Cortex of kidney (tissue), 1 donor: ENCODE measurements at places on chromosomes 3 and 15.

DNA sequence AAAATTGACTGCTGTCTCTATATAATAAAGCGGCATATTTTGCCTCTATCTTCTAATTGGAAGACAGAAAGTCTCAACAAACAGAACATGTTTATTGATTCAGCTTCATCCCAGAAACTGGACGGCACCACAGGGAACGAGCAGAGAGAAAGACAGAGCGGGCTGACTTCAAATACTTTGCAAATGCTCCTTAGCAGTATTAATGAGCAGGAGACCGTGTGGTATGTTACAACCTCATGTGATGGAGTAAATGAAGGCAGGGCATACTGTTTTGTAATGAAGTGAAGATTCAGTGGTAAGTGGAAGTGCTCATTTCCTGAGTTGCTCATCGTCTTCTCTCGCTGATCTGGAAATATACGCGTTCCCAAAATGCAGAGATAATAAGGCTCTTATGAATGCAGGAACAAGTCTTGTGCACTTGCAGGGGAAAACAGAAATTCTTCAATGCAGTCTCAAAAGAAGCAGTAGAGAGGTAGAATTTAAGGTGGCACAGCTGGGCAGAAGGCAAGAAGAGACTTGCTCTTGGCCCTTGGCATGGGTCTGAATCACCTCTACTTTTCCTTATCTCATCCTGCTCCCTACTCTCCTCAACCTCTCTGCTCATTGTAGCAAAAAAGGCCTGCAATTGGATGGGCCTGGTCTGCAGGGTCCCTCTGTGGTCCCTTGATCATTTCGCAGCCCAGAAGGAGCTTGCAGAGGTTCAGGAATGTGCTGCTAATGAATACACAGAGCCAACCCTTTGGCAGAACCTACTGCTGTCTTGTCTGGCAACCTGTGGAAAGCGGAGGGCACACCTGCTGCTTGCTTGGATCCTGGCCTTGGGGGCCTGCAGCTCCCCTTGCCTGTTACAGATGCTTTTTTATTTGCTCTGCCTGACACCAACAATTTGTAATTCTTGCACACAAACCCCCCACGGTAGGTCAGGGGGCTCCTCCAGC is 604.9 kb upstream of the CFAP20DC start:
- no peak for DNase-seq

DNA sequence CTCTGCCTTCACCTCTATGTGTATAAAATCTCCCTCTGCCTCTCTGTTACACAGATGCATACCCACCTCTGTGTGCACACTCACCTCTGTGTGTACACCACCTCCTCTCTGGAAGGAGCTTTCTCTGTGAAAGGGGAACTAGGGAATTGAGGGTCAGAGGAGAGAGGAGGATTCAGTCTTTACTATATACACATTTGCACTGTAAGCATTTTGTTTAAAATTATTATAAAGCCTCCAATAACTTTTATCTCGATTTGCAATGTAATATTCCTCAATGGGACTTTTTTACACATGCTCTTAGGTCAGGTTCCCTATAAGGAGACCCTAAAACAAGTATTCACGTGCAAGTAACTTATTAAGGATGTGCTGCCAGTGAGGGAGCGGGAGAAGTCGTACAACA is 82.5 kb downstream of the OXNAD1 start:
- no peak for DNase-seq

- no peak for DNase-seq
Observed at GRCh38 chr3:77524463-77524862, 484.6 kb downstream of the ROBO2 start.

DNA sequence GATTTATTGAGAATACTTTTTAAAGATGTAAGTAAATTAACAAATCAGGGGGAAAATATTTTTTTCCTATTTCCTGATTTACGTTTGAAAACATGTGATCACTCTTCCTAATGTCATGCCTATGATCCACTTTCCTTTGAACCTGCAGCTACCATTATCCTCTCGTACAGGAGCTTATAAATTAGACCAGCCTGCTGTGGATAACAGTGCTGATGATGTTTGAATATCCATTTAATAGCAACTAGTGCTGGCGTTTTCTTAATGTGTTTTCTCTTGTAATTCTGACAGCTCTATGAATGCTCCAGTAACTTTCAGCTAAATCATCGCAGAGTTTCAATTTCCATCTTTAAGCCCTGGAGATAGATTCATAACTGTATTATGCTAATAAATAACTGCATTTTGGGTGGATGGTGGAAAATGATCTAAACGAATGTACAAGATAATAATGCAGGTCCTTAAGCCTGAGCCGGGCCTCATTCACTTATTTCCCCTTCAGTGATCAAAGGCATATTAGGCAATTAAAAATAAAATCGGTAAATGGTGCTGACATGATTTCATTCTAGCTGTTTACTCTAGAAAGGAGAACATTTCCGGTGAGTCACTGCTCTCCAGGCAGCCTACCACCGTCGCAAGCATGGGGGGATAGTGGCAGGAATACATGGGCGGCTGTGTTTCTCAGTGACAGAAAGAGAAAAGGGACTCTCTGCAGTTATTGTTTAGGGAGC is 58.5 kb upstream of the SLC24A5 start:
- DNase-seq: no peak

GRCh38 chr3:28191363-28191762 is 50.1 kb upstream of the CMC1 start:
- no peak for DNase-seq

GRCh38 chr15:89772932-89773583 is 3.1 kb upstream of the MESP2 start:
- no peak for DNase-seq

- DNase-seq: no peak
Observed at GRCh38 chr3:18499301-18499700, 74.2 kb upstream of the SATB1 start.

- no peak for DNase-seq
Observed at GRCh38 chr3:184040010-184040409, 8.5 kb downstream of the HTR3D start.

GRCh38 chr3:148943506-148944205 is 47.7 kb upstream of the GYG1 start:
- no peak for DNase-seq

DNA sequence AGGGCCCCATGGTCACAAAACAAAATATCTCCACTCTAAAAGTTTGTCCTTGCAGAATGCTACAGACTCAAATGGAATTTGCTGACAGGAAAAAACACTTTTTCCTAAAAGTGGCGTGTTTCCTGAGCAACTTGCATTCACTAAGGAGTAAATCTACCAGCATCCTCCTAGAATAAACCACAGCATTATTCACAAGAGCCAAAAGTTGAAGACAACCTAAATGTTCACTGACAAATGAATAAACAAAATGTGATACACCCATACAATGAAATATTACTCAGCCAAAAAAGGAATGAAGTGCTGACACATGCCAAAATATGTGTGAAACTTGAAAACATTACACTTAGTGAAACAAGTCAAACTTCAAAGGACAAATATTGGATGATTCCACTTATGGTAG is 28.9 kb downstream of the ITGB5 start:
- DNase-seq: no peak

GRCh38 chr15:41506796-41507341 is 6.8 kb downstream of the LTK start:
- DNase-seq: no peak

- no peak for DNase-seq
Observed at GRCh38 chr3:43316783-43317460, 30.6 kb downstream of the SNRK start.

GRCh38 chr15:69288531-69289341 is 10.0 kb upstream of the PAQR5 start:
- DNase-seq: no peak

DNA sequence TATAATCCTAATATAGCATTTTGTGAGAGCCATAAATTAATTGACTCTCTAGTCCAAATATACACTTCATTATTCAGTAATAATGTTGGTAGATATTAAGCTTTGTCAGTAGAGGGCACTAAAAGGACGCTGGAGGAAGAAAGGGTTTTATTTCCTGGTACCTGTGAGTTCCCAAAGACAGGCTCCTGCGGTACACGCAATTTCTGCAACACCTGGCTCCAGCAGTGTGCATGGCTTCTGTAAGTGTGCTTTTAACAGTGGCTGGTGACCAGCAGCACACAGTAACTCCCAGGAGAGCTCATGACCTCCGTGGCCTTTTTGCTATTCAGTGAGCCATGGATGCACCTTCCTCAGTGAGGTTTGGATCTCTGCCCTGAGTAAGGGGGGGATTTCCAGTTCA is 338.3 kb upstream of the ZNF385D start:
- no peak for DNase-seq

- DNase-seq: no peak
Observed at GRCh38 chr15:43552986-43553385, 35.6 kb downstream of the MAP1A start.

GRCh38 chr3:29201604-29202003 is 79.3 kb upstream of the RBMS3 start:
- DNase-seq: no peak

DNA sequence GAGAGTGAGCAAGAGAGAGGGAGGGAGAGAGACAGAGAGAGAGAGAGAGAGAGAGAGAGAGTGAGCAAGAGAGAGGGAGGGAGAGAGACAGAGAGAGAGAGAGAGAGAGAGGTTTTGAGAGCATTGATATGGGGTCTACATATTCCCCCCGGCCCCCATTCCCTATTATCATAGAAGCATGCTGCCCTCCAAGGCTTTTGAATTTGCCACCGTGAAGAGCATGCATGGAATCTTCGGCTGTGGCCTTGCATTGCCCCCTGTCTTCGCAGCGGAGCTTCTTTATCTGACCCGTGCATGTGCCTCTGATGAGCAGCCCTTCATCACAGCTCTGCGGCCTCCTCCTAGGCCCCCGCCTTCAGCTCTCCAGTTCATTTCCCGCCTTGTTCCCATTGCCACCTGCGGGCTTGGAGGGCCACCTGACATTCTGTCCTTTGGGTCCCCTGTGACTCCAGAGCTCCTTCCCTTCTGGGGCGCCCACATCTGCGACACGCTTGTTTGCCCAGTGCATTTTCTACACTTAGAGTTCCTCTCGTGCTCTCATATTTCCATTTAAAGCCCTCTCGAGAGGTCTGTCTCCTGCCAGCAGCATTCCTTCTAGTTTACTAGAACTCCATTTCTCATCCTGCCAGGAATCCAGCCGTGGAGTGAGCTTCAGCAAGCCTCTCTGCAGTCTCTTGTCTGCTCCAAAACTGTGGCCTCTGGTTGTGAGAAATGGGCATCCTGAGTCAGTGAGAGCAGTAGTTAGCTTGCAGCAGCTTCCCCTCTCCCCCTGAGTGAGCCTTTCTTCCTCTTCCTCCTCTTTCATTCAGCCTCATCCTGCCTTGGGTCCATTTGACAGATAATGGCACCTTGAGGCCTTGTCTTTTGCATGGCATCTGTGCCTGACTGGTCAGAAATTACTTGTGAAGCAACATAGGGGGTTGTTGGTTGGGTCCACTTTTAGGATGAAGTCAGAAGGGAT is 25.3 kb downstream of the LPP start:
- no peak for DNase-seq

DNA sequence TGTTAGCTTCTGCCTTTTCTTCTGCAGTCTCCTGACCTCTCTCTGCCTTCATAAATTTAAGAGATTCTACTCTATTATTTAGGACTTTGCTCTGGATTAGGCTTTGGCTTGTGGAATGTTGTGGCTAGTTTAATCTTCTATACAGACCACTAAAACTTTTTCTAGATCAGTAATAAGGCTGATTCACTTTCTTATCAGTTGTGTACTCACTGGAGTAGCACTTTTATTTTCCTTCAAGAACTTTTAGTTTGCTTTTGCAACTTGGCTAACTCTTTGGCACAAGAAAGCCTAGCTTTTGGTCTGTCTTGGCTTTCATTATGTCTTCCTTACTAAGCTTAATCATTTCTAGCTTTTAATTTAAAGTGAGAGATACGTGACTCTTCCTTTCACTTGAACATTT is 265.5 kb upstream of the TBC1D5 start:
- DNase-seq: no peak

GRCh38 chr3:177041021-177041729 is 156.1 kb downstream of the TBL1XR1 start:
- no peak for DNase-seq

- no peak for DNase-seq
Observed at GRCh38 chr3:41041462-41041861, 157.8 kb upstream of the CTNNB1 start.

- DNase-seq: no peak
Observed at GRCh38 chr15:62122249-62122648, 42.8 kb downstream of the C2CD4B start.

GRCh38 chr3:37510755-37511154 is 336.4 kb upstream of the LRRFIP2 start:
- no peak for DNase-seq

DNA sequence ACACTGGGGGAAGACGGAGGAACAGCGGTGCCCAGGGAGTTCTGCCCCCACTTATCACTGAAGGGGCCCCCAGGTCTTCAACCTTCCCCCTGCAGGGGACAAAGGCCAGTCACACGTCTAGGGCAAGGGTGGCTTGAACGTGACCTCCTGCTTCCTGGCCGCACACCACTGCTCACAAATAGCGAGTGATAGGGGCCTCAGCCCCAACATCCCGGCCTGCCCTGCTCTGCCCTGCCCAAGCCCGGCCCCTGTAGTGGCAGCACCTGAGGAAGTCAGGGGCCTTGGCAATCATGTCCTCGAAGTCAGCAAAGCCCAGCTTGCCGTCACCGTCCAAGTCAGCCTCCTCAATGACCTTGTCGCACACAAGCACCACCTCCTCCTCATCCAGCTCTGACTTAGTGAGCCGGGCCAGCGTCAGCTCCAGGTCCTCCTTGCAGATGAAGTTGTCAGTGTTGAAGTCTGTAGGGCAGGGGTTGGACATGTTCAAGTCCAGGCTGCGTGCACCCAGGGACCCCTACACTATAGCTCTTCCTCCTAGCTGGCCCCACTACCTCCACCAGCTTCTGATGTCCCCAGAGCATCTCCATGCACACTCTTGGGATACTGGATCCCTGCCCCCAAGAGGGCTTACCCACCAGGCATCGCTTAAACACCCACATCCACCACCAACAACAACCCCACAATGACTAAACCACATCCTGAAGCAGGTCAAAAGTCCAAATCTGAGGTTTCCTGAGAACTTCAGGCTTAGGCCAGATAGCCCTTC is 13.3 kb downstream of the SH2D7 start:
- DNase-seq: no peak

GRCh38 chr15:96073908-96074307 is 256.6 kb upstream of the NR2F2 start:
- DNase-seq: no peak

DNA sequence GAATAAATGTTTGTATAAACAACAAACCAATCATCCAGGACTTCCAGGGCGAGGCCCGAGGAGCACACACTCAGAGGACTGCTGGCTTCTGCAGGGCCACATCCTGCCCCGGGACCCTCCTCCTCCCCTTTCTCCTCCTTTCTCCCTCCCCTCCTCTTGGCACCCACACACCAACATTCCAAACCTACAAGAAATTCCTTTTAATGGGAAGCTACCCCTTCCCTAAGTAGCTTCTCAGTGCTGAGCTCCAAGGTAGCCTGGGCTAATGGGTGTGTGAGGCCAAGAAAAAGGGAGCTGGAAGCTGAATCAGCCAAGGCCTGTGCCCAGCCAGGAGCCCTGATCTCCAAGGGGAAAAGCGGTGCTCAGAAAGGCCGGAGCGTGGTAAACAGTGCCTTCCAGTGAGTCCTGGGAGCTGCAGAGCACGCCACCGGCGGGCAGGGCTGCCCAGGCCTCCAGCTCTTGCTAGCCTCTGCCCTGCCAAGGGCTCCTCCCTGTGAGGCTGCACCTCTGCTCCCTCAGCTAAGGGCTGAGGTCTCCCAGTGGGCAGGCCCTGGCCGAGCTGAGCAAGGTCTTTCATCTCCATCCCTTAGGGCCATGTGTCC is 3.9 kb downstream of the ITIH3 start:
- DNase-seq: no peak

- DNase-seq: no peak
Observed at GRCh38 chr3:33777996-33778395, 20.4 kb upstream of the PDCD6IP start.

GRCh38 chr3:128144512-128145187 is 8.6 kb upstream of the EEFSEC start:
- no peak for DNase-seq

- DNase-seq: no peak
Observed at GRCh38 chr15:60652245-60652644, 173.3 kb upstream of the ICE2 start.
